ENCODE measurements at places on chromosomes 12 and 14.

DNA sequence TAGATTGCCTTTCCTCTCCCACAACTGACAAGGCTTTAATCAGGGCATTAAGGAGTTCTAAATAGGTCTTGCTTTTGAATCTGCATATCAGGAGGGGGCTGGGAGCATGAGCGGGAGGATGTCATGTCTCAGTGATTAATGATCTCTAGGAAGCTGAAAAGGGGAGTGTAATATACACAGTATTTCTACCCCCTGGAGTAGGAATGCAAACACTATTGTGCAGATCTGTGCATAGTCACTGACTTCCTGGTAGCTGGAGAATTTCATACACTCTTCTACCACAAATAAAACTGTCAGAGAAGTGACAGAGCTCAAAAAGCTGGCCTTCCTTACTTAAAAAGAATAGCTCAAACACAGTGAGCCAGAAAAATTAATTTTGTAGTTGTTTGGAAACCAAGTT, 65.8 kb downstream of the RIC8B start:
- no peak for DNase-seq

DNA sequence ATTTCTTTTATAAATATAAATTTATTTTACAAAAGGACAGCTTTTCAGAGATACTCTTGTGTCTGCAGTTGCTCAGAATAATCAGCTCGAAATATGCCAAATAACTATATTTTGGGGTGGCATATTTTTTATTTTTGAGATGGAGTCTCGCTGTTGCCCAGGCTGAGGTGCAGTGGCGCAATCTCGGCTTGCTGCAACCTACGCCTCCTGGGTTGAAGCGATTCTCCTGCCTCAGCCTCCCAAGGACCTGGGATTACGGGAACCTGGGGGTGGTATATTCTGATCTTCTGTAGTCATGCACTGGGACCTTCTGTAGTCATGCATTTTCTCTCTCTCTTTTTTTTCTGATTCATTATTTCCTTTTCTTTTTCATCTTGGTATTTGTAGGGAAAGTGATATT, 135.0 kb upstream of the AMIGO2 start:
- no peak for DNase-seq

GRCh38 chr12:63989301-63989845, 144.9 kb downstream of the SRGAP1 start:
- DNase-seq, result no peak

DNA sequence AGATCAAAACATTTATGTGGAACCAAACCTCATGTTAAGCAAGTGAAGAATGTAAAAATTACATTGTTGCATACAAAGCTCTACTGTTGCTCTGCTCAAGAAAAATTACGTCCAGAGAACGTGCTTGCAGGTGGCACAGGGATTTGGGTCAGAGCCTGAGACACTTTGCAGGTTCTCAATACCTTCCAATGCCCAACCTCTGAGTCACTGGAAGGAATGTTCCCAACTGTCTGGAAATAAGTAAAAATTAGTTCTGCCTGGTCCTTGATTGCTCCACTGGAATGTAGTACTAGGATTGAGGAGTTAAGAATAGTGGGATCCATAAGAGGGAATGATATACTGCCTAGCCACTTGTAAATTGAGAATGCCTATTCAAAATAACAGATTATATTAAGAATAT, 2.8 kb upstream of the IFNG start:
- DNase-seq, result no peak

DNA sequence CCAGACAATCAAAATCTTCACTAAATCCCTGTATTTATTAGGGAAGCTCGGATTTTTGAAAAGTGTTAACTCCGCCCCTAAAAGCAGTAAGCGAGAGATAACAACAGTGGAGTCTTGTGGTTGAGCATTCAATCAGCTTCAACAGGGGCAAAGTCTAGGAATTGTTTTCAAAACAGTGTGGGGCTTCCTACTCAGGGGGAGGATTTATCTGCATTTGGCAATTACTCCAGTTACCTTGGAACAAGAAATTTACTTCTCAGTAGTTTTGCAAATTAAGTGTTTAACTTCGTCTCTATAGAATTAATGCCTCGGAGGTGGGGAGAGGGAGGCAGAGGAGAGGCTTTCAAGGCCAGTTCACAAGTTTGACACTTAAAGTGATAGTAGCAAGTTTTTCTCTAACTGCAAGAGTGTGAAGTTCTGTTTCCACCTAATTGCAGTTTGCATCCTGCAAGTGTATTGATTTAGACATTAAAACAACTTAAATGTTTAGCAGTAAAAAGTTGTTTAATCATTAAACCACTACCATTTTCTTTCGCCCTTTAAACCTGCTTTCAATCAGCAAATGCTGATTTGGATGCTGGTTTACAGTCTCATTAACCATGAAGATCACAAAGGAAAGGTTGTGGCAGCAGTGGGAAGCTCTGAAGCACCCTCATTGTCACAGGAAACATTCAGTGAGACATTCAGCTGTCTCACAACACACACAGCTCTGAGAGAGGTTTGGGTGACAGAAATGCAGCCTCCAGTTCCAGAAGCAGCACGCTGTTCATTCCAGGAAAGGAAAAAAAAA, 102.0 kb downstream of the HMGA2 start:
- no peak for DNase-seq

DNA sequence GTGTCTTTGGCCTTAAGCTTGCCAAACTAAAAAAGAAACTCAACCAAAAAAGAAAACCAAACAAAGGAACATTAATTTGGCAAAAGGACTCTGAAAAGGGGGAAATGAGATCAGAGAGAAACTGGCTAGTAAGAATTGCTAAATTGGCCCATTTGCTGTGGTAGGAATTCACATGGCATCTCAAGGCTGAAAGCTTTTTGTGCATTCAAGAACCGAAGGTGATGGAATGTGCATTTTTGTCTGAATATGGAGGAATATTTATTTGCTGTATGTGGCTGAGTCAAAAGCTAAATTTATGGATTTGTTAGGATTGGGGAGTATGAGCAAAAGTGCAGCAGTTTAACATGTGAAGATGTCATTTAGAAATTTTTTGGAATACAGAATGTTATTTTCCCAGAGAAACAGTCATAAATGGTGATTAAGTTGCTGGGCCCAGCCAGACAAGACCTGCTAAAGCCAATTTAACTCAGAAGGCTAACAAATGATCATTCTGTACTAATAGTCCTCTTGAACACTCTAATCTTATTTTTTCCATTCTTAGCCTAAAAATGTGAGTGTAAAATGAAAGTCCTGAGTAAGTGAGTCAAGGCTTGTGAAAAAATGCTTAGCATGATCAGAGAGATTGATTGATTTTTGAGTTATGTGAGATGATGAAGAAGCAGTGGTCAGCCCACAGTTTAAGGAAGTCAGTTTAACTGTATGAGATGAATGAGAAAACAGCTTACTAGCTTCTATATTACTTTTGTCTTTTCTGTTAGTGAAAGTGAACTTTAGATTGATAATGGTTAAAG, 94.1 kb downstream of the ANO6 start:
- no peak for DNase-seq

- no peak for DNase-seq
These were observed 32.0 kb downstream of the DCP1B start for GRCh38 chr12:1972260-1972659.

- DNase-seq, result no peak
These were observed 60.1 kb downstream of the BCAT1 start for GRCh38 chr12:24888813-24889212.

- DNase-seq, result no peak
These were observed 270.0 kb upstream of the CAND1 start for GRCh38 chr12:66999141-66999540.

DNA sequence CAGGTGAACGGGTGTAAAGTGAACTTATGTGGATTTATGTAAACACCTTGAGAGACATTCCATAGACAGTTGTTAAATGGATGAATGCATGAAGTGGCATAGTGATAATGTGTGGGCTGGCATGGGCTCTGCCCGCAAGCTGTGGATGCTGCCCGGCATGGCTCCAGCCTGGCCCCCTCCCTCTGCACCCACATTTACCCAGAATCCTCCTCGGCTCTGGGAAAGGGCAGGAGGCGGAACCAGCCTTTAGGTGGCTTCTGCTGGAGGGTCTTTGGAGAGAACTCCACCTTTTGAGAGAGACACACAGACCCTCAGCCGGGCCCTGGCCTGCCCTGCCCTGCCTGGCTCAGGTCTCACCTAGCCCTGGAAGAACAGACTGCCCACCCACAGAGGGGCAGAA, 18.7 kb downstream of the RASAL1 start:
- DNase-seq, result no peak

DNA sequence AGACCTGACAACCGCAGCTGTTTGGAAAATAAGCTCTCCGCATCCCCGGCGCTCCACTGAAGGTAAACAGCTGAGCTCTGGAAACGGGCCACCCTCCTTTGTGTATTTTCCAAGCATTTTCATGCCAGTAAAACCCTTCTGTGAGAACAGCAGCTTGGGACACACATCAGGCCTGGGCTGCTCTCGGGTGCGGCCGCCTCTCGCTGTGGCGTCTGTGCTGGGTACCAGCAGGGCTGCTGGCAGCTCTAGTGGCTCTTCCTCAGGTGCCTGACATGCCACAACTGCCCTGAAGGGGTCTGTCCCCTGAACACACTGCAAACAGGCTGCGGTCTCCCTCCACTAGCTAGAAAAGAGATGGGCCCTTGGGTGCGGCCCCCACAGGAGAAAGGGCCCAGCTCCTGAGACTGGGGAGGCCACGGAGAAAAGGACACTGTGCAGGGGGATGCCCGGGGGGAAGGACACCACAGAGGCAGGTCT, 96.3 kb downstream of the ITPK1 start:
- no peak for DNase-seq

DNA sequence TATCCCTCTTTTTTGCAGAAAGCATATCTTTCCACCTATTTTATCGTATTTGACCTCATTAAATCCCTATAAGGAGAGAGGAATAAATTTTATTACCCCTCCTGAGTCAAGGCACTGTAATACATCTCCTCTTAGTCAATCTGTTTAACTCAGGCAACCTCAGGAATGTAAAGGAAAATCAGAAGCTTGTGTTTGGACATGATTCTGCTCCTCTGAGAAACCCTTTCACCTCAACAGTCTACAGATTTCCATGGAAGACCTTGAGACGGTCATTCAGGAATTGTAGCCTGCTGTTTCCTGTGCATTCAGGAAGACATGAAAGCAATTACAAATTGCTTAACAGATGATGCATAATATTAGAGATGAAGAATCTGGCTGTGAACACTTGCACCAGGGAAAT, 360.8 kb downstream of the PAWR start:
- DNase-seq, result no peak

DNA sequence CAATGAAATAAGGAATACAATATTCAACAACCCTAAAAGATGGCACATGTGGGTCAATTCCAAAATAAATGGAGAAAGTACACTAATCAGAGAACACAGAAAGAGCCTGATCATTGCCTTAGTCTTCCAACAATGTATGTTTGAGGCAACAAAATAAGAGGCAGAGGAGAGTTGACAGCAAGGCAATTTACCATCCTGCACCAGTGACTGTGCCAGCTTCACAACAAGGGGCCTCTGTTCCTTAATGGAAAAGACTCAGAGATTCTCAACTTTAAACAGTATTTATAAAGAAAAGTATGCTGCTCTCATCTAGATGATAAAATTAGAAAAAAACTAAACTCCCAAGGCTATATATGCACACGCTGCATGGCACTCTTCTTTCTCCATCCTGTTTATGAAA, 25.9 kb downstream of the EPS8 start:
- DNase-seq, result no peak

DNA sequence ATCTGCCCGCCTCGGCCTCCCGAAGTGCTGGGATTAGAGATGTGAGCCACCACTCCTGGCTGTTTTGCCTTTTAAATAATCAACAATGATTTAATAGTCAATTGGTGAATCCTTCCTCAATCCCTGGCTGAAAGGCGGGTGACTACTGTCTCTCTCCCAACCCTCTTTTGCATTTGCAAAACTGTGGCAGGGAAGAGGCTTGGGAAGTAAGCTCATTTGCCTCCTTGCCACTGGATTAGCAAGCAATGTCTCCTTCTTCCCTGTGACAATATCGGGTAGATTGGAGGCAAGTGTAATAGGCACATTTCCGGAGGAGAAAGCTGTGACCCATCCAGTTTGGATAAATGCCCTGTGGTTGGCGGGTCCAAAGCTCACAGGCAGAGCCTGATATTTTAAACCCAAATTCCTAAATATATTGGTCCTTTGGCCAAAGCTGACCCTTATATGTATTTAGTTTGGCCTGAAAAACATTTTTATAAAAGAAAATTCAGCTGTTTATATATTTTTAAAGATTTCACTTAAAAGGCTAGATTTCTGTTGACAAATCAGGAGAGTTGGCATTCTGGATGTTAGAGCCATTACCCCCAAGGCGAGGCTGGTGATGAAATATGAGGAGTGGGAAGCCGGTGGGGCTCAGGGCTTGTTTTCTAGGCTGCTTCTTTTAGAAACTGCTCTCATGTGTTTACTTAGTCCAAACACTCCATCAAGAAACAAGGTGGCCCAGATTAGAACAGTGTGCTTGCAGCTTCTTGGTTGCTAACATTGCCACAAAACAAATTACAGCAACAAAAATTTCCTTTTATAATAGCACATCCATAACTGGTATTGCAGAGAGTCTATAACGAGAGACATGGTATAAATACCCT, 646.9 kb upstream of the TMEM132C start:
- no peak for DNase-seq

DNA sequence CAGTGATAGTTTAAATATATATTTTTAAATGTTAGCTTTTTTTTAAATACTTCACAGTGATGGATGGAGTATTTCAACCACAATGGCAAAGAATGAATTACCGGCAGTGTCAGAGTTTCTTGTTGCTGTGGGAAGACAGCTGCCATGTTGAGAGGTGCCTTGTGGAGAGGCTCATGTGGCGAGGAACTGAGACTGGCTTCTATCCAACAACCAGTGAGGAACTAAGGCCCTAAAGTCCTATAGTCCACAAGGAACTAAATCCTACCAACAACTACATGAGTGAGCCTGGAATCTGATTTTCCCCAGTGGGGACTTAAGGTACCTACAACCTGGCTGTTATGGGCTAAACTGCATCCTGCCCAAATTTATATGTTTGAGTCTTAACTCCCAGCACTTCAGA, 220.2 kb upstream of the PLEKHG7 start:
- DNase-seq, result no peak

DNA sequence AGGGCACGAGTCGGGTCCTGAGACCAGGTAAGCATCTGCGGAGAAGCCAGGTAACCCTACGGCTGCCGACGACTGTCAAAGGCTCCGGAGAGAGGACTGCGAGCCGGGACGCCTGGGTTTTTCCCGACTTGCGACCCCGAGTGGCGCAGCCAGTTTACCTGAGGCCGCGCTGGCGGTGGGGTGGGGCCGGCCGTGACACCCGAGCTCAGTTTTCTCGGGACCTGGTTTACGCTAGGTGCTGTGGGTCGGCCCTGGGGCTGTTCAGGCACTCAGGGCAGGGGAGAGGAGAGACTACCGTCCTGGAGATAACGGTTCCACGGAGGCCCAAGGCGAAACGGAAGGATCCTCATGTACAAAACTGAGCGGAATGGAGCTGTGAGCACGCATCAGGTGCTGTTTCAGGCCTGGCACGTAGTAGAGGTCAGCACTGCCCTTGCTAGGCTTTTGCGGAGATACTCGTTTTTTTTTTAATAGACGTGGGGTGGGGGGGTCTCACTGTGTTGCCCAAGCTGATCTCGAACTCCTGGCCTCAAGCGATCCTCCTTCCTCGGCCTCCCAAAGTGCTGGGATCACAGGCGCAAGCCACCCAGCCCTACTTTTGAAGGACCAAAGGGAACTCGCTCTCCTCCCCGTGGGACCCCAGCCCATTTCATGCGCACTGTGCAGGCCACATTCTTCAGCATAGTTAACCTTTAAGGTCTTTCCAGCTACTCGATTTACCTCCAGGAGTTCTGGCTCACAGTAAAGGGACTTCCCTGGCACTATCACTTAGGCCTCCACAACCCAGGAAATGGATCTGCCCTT, 471 bp downstream of the MTRFR start:
- DNase-seq, result no peak

GRCh38 chr12:13127444-13127843, 24.0 kb upstream of the GSG1 start:
- no peak for DNase-seq
